ENCODE measurements at places on chromosomes 11 and 22.

DNA sequence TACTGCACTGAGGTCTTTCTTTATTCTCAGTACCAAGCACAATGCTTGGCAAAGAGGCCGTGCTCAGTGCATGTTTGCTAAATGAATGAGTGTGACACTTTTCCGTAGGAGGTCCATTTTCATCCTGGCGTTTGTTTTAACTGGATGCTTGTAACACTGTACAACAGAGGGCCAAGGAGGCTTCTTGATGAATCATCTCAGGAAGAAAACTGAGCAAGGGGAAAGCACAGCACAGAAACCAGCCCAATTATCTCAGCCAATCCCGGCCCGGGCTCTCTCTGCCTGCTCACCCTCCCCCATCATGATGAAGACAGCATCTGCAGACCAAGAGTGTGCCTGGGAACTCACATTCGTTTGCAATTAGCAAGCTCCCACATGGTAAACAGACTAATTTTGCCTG is 570.3 kb downstream of the OPCML start:
- peak; percentile 36 for DNase-seq

DNA sequence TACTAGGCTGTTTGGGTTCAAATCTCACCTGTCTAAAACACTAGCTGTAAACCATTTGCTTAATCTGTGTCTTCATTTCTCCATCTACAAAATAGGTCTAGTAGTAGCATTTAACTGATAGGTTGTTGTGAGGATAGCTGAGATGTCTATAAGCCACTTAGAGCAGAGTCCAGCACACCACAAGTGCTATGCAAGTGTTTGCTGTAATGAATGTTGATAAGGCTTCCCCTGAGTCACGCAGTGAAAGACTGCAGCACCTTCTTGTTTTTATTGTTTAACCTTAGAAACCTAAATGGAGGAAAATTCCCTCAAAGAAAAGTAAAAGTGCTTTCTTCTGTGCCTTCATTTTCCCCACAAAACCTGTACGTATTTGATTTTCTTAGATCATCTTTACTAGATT is 23.1 kb upstream of the LDHA start:
- DNase-seq, result no peak

DNA sequence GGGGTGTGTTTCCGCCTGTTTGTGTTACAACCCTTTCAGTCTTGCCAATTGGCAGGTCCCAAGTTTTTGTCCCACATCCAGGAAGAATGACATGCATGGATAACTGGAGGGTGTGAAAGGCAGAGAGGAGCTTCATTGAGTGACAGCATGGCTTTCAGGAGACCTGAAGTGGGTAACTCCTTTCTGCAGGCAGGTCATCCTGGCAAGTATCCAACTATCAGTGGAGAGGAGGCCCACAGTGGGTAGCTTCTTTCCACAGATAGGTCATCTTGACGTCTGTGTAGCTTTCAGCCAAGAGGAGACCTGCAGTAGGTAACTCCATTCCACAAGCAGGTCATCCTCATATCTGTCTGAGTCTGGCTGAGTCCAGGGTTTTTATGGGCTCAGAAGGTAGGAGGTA is 1268.8 kb upstream of the CNTN5 start:
- no peak for DNase-seq

DNA sequence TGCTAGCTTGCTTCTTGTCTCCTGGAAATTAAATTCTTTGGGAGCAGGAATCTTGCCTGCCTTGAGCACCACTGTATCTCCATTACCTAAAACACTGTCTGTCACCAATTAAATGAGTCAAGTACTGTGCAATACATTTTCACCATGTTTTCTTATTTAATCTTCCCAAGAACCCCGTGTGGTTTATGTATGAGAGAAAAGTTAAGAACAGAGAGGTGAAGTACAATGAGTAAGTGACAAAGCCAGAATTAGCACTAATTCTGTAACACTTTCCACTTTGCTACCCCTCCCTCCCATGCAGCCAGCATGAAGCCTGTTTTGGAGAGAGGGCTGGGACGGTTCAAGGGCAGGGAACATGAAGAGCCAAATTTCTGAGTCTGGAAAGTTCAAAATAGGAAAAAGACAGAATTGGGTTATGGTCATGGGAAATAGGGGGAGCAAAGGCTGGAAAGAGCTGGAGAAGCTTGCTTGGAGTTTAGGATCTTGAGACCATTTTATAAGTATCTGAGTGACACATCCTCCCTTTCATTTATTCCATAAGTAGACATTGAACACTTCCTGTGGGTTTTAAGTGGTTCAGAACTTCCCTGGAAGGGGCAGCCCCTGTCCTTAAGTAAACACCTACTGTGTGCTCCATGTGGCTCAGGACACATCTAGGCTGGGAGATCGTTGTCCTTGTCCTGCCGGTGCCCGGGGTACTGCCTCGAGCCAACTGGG is 60.5 kb upstream of the CHST1 start:
- DNase-seq, result no peak

GRCh38 chr11:17277024-17277584 is 565 bp downstream of the NUCB2 start:
- DNase-seq, result peak; percentile 62

GRCh38 chr22:37178350-37179125 is 9.5 kb downstream of the C1QTNF6 start:
- no peak for DNase-seq

GRCh38 chr11:22711880-22712279 is 45.5 kb downstream of the GAS2 start:
- DNase-seq, result no peak

DNA sequence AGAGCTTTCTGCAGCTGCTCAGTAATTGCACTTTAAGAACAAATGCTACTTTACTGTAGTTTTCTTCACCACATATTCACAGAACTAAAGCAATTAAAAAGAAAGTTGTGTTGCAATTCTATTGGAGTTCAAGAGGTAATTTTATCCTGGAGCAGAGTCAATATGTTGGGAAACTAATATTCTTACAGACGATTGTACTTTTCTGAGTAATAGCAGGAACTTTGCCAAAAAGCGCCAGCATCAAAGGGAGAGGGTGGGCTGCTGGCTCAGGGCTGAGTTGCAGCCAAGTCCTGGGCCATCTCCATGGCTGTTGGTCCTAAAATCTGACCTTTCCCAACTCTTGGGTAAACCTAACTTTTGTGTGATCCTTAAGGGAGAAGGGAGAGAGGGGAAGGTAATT is 73.6 kb upstream of the MYO18B start:
- DNase-seq, result peak; percentile 3
